ENCODE measurements at places on chromosomes 2 and 18. TPM values are rescaled to one million over a fixed set of nuclear protein-coding genes. Genes with fewer than 3 reads are reported as not detected.

GRCh38 chr2:146031158-146031557, 1511.2 kb upstream of the ZEB2 start:
- no peaks in the 10 kb centered on the region for H3K36me3 ChIP-seq
- no peak overlapping the region for H3K27ac ChIP-seq
- H3K4me3 ChIP-seq, result no peak overlapping the region
- no peak for DNase-seq
- H3K27me3 ChIP-seq, result no peaks in the 10 kb centered on the region

GRCh38 chr2:140154271-140154670, 1374.1 kb upstream of the NXPH2 start:
- no peak overlapping the region for H3K4me3 ChIP-seq
- no peaks in the 10 kb centered on the region for H3K27me3 ChIP-seq
- DNase-seq, result no peak

GRCh38 chr2:2826209-2826551, 495.1 kb upstream of the MYT1L start:
- H3K27me3 ChIP-seq, result peaks cover 4% of the 10 kb centered on the region
- no peaks in the 10 kb centered on the region for H3K36me3 ChIP-seq
- no peak overlapping the region for H3K4me3 ChIP-seq

GRCh38 chr2:241811952-241812729, 3.1 kb downstream of the NEU4 start:
- peaks cover 11% of the 10 kb centered on the region for H3K27me3 ChIP-seq
- H3K4me3 ChIP-seq, result no peak overlapping the region
- H3K4me1 ChIP-seq, result peaks cover 3% of the 10 kb centered on the region
- H3K27ac ChIP-seq, result no peak overlapping the region
- no peak for DNase-seq
- H3K36me3 ChIP-seq, result no peaks in the 10 kb centered on the region

- H3K27ac ChIP-seq, result no peak overlapping the region
- no peaks in the 10 kb centered on the region for H3K27me3 ChIP-seq
- no peak overlapping the region for H3K4me3 ChIP-seq
- no peaks in the 10 kb centered on the region for H3K36me3 ChIP-seq
- DNase-seq, result no peak
- no peaks in the 10 kb centered on the region for H3K4me1 ChIP-seq
Observed at GRCh38 chr2:82013641-82014040, 1709.1 kb upstream of the LRRTM1 start.

DNA sequence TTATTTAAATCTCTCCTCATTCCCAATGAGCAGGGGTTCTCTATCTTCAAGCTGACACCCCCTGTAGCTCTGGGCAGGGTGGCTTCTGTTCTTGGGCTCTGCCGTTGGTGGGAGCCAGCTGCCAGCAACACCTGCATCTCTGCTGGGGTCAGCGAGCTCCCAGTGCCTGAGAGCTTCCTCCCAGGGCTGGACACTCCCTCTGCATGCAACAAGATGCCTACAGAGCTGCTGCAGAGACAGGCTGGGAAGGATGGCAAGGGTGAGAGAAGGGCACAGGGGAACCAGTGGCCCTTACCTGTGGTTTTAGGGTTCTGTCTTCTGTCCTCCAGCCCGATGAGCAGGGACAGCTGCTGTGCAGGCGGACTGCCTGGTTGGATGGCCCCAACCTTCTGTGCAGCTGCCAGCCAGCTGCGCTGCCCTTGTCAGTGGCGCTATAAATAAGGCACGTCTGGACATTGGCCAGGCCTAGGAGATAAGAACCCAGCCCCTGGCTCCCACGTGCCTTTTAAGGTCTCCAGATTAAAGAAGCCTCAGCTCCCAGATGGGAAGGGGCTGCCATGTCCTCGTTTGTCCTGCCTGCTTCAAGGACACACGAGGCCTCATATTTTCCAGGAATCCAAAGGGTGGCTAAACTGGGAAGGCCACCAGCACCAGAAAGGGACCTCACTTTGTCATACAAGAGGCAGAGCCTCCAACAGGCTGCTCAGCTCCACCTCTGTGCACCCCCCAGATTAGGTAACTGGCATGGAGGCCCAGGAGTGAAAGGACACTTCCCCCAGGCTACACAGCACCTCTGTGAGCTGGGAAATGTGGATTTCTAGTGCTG, 39.5 kb upstream of the FHL2 start:
- no peaks in the 10 kb centered on the region for H3K36me3 ChIP-seq
- no peak for DNase-seq
- peaks cover 7% of the 10 kb centered on the region for H3K27me3 ChIP-seq
- H3K4me1 ChIP-seq, result no peaks in the 10 kb centered on the region

Gene TMEM17
- 0.25 TPM for total RNA-seq

Gene ZC3H6
- total RNA-seq, result 7.7 TPM

Gene LOXHD1
- 0.14 TPM for total RNA-seq
